ENCODE measurements at places on chromosomes 4 and X. TPM values are rescaled to one million over a fixed set of nuclear protein-coding genes. Genes with fewer than 3 reads are reported as not detected.

- no peak for DNase-seq
- H3K4me1 ChIP-seq = no peaks in the 10 kb centered on the region
- H3K4me3 ChIP-seq = no peak overlapping the region
Observed at GRCh38 chrX:10506781-10507180, 113.6 kb downstream of the MID1 start.

GRCh38 chrX:71629467-71629866 lies 11.2 kb upstream of the CXCR3 start:
- no peak overlapping the region for H3K27ac ChIP-seq
- peaks cover 16% of the 10 kb centered on the region for H3K4me1 ChIP-seq
- no peak for DNase-seq
- no peaks in the 10 kb centered on the region for H3K27me3 ChIP-seq

DNA sequence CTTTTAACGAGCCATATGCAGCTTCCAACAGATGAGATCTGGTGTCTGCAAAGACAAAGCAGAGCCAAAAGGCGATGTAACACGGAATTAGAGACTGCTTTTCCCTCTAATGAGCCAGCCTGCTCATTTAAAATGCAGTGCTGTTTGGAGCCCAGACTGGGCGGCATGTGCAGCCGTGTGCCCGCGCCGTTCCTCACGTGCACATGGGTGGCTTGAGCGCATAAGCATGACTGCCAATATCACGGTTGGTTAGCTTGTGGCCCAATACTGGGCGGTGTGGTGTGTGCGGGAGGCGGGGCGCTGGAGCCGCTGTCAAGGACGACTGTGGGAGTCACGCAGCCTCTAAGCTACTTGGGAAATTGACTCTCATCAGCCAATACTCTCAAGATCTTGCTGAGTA lies 87.0 kb upstream of the SCOC start:
- H3K27me3 ChIP-seq = peaks cover 10% of the 10 kb centered on the region
- H3K4me3 ChIP-seq = no peak overlapping the region
- no peak overlapping the region for H3K27ac ChIP-seq
- no peak for DNase-seq

Gene COX7B
- total RNA-seq = 320 TPM

Gene TEX13C
- total RNA-seq = not detected

Gene JADE1
- total RNA-seq = 25.4 TPM

Gene NOA1
- 25.0 TPM for total RNA-seq

Gene C4orf36
- 0.61 TPM for total RNA-seq

All from activated CD4-positive, alpha-beta memory T cell treated with anti-CD3 and anti-CD28 coated beads for 36 hours (primary cell).